A549 treated with CpdA at 1 μM for 4 hours (cell line): ENCODE measurements at places on chromosomes 2 and 18. TPM values are rescaled to one million over a fixed set of nuclear protein-coding genes. Genes with fewer than 3 reads are reported as not detected.

The MDH1B gene
- 1.6 to 3.3 TPM (median 1.8 TPM) in 5 replicates for total RNA-seq

The KRTCAP3 gene
- 0.37 to 1.5 TPM (median 0.70 TPM) in 5 replicates for total RNA-seq

The CNDP2 gene
- 73.5 to 99.2 TPM (median 77.0 TPM) in 5 replicates for total RNA-seq

The ANKRD30B gene
- 0.01 TPM in 1 of 5 replicates, not detected in the others for total RNA-seq

The LNPK gene
- 11.0 to 20.4 TPM (median 14.4 TPM) in 5 replicates for total RNA-seq

The DSG1 gene
- total RNA-seq = not detected in 5 replicates

The TUBB8B gene
- total RNA-seq = not detected in 5 replicates

The RASGRP3 gene
- total RNA-seq = 0.89 to 1.7 TPM (median 1.0 TPM) in 5 replicates

The EGR4 gene
- 0.16 to 0.30 TPM (median 0.27 TPM) in 5 replicates for total RNA-seq

The CABYR gene
- 11.1 to 20.9 TPM (median 11.4 TPM) in 5 replicates for total RNA-seq

The KCNIP3 gene
- 1.0 to 1.9 TPM (median 1.7 TPM) in 5 replicates for total RNA-seq

The MOCOS gene
- total RNA-seq = 2.7 to 4.6 TPM (median 2.7 TPM) in 5 replicates

The DOK1 gene
- 3.5 to 5.9 TPM (median 4.2 TPM) in 5 replicates for total RNA-seq

The FAM161A gene
- total RNA-seq = 6.1 to 9.3 TPM (median 7.5 TPM) in 5 replicates

The FHOD3 gene
- 1.9 to 3.2 TPM (median 2.6 TPM) in 5 replicates for total RNA-seq

The OSR1 gene
- total RNA-seq = 4.6 to 9.8 TPM (median 5.4 TPM) in 5 replicates

The IHH gene
- total RNA-seq = 0.09 to 0.21 TPM (median 0.13 TPM) in 4 of 5 replicates, not detected in the other

The IFIH1 gene
- total RNA-seq = 0.95 to 1.9 TPM (median 1.3 TPM) in 5 replicates
